ENCODE measurements at places on chromosomes 11 and 22.

DNA sequence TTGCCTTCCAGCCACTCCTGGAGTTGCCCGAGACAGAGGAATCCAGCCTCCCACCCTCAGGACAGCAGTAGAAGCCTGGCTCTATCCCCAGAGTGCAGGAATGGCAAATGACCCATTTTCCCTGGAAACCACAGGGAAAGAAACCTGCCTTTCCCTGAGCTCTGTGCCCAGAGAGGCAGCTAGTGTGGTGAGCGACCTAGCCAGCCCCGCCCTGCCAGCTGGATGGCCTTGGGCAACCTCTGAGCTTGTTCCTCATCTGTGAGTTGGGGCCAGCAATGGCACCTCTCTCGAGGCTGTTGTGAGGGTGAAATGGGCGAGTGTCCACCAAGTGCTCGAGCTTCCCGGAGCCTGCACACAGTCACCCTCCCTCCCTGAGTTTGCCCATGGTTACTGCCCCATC lies 3.7 kb downstream of the OMP start:
- no peak for DNase-seq

- DNase-seq, result no peak
Observed at GRCh38 chr11:128469220-128469619, 118.1 kb downstream of the ETS1 start.

DNA sequence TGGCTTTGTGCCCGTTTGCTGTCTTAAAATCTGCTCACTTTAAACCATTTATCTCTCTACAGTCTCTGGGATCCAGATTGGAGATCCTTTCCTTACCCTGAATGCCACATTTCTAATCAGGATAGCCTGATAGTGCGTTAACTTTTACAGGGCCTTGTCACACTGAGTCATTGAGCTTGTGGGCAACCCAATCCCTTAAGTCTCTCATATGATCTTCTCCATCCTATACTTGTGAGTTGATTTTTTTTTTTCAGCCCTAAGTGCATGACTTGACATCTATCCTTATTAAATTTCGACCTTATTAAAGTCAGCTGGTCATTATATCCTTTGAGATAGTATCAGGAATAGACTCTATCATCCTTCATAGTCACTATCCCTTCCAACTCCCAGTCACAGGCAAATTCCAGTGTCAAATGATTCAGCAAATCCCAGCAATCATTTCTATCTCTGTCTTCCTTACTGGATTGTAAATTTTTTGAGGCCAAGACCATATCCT lies 57.7 kb downstream of the TEAD1 start:
- DNase-seq, result no peak

- no peak for DNase-seq
Observed at GRCh38 chr11:1149545-1149944, 8.2 kb upstream of the MUC5AC start.

- no peak for DNase-seq
Observed at GRCh38 chr11:134433806-134434205, 21.8 kb upstream of the B3GAT1 start.

DNA sequence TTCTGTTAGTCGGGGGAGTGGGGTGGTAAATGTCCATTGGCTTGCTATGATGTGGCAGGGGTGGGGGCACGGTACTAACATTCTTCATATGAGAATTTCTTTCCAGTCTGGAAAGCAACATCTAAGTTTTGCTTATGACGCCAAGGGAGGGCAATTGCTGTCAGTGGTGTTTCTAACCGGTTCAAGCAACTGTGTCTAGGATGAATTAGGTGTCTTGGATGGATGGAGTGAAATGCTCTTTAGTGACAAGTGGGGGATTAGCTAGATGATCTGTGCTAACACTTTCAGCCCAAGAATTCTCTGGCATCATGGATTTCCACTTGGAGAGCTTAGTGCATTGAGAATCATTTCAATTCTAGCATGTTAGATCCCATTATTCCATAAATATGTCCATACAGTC lies 262.6 kb upstream of the SORL1-AS1 start:
- peak; percentile 73 for DNase-seq

DNA sequence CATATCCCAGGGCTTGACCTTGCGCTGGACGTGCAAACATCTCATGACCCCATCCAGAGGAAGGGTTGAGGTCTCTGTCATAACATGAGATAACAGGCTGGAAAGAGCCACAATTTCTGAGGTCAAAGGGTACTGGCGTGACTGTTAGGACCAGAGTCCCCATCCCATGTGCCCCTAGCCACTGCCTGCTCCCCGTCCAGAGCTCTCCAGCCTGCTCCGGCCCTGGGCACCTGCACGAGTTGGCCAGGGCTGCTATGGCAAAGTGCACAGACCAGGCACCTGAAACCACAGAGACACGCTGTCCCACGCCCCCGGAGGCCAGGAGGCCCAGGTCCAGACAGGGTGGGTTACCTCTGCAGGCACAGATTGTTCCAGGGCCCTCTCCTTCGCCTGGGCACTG lies 58.9 kb downstream of the SHANK2 start:
- no peak for DNase-seq

GRCh38 chr11:102760344-102761035 lies 19.9 kb downstream of the MMP10 start:
- DNase-seq, result peak; percentile 96

GRCh38 chr22:41009222-41009948 lies 58.2 kb downstream of the RBX1 start:
- peak; percentile 74 for DNase-seq

- no peak for DNase-seq
Observed at GRCh38 chr11:13012056-13012661, 3.0 kb downstream of the RASSF10 start.

DNA sequence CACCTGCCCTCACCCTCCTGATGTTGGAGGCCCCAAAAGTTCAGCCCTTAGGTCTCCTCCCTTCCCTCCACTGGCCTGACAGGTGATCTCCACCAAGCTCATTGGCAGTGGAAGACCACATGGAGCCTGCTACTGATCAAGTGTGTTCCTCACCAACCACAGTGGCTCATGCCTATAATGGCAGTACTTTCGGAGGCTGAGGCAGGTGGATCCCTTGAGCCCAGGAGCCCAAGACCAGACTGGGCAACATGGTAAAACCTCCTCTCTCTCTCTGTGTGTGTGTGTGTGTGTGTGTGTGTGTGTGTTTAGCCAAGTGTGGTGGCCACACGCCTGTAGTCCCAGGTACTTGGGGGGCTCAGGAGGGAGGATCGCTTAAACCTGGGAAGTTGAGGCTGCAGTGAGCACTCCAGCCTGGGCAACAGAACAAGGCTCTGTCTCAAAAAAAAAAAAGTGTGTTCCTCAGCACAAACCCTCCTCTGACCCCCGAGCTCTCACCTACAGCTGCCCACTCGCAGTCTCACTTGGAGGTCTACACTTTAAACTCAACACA lies 4.3 kb upstream of the YPEL1 start:
- no peak for DNase-seq

DNA sequence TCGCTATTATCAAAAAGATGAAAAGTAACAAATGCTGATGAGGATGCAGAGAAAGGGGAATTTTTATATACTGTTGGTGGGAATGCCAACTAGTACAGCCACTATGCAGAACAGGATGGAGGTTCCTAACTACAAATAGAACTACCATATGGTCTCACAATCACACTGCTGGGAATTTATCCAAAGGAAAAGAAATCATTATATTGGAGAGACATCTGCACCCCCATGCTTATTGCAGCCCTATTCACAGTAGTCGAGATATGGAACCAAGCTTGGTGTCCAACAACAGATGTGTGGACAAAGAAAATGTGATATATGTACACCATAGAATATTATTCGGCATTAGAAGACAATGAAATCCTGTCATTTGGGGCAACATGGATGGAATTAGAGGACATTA lies 19.6 kb upstream of the POU2AF2 start:
- no peak for DNase-seq

DNA sequence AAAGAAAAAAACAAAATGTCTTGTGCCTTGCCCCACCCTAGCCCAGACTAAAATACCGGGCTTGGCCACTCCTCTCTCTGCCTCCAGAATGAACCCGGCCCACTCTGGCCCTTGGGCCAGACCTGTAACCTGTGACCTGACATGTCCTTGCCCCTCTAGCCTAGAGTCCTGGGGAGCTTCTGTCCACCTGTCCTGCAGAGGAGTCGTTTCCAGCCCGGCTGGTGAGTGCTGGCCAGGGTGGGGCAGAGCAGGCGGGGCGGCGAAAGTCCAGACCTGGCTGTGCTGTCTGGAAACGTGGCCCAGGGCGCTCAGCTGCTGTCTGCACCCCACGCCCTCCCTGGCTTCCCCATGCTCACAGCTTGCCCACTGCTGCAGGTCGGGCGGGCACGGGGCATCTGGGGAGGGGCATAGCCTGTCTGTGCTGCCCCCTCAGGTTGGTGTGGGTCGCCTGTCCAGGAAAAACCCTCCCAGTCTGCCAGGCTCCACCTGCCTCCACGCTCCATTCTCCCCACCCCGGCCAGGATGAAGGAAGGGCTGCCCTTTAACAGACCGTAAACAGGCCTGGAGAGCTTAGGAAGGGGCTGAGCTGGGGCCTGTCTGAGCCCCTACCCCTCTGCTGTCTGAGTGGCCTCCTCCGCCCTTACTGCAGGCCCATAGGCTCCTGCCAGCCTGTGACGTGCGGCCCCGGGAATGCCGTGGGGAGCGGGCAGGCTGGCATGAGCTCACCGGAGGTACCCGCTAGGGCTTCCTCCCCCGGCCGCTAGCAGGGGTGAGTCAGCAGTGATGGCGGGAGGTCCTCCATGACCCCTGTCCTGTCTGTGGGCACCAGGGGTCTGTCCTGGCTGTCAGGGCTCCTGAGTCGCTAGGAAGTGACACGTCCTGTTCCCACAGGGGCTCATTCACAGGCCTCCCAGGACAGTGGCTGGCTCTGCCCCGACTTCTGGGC lies 1.9 kb downstream of the CD151 start:
- DNase-seq, result peak; percentile 64

GRCh38 chr11:2701898-2702434 lies 2.2 kb upstream of the KCNQ1OT1 start:
- no peak for DNase-seq

- DNase-seq, result no peak
Observed at GRCh38 chr22:35341090-35341874, 39.6 kb upstream of the HMOX1 start.

- DNase-seq, result no peak
Observed at GRCh38 chr11:18288911-18289310, 22.8 kb downstream of the SAA1 start.

GRCh38 chr22:47030143-47030661 lies 267.8 kb downstream of the TBC1D22A start:
- no peak for DNase-seq

DNA sequence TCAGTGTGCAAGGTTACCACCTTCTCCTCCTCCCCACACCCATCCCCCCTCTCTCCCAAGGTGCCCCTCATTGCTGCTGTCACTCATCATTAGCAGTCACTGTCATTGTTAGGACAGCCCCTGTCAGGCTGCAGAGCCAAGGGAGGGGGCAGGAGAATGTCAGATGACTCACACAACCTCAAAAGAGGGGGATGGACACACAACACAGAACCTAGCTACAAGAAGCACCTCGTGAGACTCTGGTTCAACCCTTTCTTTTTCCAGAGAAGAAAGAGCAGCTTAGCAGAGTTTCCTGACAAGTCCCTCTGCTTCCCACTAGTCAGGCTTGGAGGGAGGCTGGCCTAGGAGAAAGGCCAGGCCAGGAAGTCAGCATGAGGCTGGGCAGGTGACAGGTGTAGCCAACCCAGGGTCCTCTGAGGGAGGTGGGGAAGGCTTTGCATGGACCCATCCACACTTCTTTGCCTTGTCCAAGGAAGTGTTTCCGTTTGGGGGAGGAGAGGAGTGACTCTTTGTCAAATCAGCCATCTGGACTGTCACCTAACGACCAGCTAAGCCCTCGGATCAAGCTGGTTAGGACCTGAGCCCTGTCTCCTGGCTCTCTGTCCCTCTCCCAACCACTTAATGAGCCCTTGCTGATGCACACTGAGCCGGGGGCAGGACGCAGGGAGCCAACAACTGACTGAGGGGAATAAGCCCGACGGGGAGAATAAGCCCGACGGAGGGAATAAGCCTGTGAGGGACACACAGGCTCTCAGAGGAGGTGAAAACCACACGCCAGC lies 18.3 kb downstream of the ADORA2A start:
- no peak for DNase-seq

Measured in fibroblast of lung (primary cell).